ENCODE measurements at places on chromosomes 2 and 18.

DNA sequence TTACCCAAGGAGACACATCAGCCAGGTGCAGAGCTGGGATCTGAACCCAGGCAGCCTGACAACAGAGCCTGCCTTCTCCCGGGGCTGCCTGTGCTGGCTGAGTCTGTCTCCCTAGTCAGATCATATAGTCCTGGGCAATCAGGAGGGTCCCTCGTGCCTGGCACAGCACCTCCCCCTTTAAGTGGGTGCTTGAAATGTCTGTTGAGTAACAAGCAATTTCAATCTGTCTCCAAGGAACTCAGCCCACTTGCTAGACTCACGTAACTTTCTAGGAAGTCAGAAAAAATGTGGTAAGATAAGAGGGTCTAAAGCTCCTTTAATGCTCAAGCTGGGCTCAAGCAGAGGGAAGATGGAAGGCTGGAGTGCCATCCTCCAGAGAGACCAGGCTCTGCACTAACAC lies 51.9 kb downstream of the REEP1 start:
- no peak for DNase-seq

DNA sequence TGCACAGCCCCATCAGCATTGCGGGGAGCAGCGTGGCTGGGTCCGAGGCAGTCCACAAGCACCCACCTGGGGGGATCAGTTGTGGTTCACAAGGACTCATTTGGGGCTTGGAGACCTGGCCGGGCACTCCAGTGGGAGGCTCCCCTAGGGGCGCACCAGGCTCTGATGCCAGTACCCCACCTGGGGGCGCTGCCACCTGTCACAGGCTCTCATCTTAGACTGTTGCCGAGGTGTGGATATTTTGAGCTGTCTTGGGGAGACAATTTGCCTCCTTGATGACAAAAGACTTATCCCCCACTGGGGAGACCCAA lies 3.0 kb downstream of the ADRA2B start:
- no peak for DNase-seq

DNA sequence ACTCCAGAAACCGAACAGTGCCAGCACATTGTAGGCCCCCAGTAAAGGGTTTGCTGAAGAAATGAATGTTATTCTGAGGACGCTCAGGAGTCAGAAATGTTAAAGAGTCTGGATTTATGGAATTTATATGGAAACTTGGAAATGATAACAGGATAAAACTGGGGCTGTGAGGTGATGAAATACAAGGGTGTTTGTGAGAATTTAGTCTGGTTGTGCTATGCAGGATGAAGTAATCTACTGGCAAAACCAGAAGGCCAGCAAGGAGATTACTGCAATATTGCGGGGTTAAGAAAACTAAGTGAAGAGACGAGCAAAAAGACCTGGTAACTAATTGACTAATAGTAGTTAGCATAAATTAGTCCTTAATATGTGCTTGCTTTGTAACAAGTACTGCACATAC lies 467.8 kb downstream of the ZEB2 start:
- no peak for DNase-seq

DNA sequence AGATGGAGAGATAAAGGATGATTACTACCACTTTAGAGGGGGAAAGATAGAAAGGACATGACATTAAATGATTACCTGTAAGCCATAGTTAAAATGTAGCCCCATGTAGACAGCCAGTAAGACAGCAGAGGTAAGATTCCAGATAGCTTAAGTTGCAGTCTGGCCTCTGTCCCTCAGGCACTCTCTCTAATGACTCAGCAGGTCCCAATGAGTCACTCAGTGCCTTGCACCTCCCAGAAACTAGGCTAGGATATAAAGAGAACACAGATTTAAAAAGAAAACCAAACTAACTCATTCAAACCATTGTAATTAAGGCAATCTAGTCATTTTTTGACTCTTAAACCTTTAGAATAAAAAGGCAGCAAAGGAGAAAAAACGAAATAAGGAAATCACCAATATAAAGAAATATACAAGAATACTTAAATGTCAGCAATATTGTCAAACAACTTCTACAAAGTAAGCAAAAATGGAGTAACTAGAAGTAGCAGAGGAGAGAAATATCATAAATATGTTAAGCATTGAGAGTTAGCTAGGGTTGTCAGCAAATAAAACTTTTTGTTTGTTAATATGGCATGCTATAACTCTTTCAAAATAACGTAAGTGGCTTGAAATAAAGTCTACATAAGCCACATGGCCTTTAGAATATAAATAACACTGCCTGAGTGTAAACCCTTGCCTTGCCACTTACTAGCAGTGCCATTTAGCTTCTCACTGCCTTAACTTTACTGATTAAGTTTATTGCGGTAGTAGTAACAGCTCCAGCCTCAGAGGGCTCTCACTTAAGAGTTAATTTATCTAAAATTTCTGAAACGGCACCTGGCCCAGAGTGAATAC lies 48.5 kb downstream of the SOCS6 start:
- no peak for DNase-seq

DNA sequence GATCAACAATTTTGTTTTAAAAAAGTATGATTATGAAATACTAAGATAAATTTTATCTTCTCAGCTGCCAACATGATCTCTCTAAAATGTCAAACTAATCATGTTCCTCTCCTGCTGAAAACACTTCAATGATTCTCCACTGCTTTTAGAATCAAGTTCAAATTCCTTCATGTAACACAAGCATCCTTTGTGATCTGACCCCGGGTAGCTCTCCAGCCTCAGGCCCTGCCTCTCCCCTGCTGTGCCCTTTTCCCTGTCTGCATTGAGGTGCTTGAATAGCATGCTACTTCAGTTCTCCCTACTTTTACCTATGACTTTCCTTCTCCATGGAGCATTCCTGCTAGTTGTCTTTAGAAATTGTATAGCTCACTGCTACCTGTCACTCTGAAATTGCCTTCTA lies 274.8 kb downstream of the PDE11A start:
- DNase-seq: no peak

DNA sequence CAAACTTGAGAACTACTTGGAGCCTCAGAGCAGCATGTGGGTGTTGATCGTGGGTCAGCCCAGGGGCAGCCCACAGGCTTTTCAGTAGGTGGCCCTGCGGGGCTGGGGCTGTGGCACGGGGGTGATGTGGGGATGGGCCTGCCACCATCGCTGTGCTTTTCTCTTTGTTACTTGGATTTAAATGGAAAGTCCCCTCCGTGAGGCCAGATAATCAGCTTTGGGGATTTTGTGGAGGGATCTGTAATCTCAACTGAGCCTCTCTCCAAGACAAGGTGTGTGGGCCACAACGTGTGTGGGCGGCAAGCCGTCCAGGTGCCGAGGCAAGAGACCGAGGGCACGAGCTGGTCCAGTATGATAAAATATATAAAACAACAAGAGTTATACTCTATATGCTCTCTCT lies 16.7 kb downstream of the COLEC11 start:
- no peak for DNase-seq

GRCh38 chr2:68931799-68932198 lies 20.9 kb downstream of the GKN2 start:
- no peak for DNase-seq

- DNase-seq: no peak
Observed at GRCh38 chr2:159807183-159808031, 9.4 kb upstream of the CD302 start.

All from GM06990 (cell line).